ENCODE measurements at places on chromosomes 5 and 9.

GRCh38 chr5:96031180-96031579 is 69.5 kb upstream of the ELL2 start:
- DNase-seq: no peak

- no peak for DNase-seq
These were observed 242.0 kb upstream of the TRPM3 start for GRCh38 chr9:71363286-71363961.

DNA sequence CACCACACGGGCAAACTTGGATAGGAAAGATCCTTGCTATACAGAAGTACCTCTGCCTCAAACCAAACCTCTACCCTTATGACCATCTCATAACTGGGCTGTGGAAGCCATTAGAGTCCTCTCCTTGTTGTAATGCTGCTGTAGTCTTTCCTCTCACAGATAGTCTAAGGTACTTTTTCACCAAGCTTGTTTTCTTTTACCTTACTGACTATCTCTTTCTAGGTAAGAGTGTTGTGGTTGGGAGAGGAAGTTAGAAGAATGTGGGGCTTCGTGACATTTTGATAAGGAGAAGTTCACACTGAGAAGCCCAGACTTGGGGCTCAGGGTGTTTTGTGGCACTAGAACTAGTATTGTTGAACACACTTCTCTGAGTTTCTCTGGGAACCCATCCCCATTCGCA is 8.9 kb downstream of the CFAP95 start:
- DNase-seq: no peak

DNA sequence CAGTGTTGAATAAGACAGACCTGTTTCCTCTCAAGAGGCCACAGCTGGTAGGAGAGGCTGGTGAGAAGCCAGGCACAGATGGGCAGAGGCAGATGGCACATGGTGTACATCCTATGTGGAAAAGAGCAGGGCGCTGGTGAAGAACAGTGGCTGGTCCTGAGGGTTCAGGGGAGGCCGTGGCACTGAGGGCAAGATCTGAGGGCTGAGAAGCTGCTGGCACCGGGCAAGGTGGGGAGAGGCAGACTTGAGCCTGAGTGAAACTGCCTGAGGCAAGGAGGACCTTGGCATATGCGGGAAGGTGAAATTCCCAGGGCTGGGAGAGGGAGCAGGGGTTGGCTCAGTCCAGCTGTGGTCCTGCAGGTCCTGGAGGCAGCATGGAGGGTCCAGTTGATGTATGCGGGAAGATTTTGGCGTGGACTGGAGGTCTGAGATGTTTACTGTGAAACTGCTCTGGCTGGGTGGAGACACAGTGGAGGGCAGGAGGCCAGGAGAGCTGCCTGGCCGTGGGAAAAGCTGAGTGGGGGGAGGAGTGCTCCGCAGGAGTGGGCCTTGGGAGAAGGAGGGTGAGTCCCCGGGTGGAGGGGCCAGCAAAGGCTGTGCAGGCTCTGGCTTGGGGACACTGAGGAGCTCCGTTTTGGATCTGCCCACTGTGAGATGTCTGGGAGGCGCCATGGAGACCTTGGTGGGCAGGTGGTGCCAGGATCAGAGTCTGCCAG is 2.6 kb downstream of the MAN1B1 start:
- no peak for DNase-seq

GRCh38 chr5:127686424-127686823 is 16.8 kb upstream of the CCDC192 start:
- no peak for DNase-seq

DNA sequence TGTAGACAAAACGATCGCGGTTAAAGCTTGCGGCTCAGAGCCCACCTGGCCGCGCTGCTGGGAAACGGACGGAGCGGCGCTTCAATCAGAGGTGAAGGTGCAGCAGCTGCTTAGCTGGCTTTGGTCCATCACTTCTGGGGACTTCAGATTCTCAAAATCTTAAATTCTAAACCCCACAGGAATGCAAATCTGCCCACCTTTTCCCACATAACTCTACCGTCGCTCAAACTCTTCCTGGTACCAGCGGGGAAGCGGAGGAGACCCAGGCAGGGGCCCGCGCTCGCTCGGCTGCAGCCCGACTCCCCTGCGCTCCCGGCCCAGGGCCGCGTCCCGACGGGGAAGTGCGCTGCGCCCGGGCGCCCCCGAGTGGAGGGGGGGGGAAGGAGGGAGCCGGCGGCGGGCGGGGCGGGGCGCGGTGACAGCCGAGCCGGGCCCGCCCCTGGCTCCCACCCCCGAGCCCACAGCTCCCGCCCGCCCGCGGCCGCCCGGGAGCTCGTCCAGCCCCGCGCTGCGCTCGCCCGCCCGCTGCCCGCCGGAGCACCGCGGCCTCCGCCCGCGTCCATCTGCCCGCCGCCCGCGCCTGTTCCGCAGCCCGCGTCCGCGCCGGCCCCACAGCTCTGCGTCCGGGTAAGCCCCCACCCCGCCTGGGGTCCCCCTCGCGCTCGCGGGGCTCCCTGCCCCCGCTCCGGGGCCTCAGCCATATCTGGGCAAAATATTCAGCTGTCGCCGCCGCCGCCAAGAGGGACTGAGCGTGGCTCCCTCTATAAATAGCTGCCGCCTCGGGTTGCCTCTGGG is at the start of gene TMOD1:
TMOD1 (plus strand) TSS at position 490 of the 795 bp plus-strand sequence. CDS start 22,523 bp downstream, outside the sequence.
- peak; percentile 53 for DNase-seq

DNA sequence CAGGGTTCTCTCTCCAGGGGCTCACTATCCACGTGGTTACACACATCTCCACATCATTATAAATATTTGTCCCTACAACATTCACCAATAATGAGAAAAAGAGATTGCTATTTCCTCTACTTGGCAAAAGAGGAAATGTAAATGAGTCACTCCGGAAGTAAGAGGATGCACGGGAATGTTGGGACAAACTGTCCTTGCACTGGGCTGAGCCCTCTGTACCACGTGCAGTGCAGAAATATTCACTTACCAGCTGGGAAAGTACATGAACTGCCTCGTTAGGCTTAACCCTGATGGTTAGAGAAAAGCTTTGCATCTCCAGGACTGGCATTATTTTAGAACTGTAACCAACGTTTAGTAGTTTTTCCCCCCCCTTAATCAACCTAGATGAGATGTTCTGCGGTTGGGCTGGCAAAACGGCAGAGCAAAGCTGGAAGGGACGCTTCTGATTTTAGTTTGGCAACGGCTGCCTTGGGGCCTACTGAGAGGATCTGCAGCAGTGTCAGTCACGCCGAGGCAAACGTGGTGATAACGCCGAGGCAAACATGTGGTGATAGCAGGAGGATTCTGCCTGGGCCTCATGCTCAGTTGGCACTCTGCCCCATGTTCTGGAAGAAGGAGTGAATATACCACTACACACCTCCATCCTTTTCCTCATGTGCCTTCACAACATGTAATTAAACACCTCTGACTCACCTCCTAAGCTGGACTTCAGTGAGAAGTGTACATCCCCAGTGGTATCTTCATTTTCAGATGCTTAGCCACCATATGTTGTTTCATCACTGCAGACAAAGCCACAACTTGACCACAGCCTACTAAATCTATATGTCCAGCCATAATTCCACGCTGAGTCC is 661.4 kb upstream of the KLF4 start:
- no peak for DNase-seq

- DNase-seq: no peak
These were observed 32.1 kb downstream of the TARS1 start for GRCh38 chr5:33472805-33473409.

DNA sequence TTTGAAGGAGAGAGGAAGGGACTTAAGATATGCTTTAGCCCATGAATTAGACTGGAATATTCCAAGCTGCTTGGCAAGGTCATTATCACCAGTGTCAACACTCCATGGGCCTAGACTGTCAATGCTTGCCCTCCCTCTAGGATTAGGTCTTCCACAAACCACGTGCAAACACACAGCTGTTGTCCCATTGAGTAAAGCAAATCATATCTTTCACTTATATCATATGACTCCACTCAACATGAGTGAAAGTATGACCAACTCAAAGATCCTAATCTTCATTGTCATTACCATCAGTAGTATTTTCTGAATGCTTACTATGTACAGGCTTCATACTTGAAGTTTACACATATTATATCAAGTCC is 57.0 kb upstream of the GRAMD2B start:
- DNase-seq: no peak

GRCh38 chr5:180230017-180230416 is 21.0 kb upstream of the RASGEF1C start:
- DNase-seq: no peak

DNA sequence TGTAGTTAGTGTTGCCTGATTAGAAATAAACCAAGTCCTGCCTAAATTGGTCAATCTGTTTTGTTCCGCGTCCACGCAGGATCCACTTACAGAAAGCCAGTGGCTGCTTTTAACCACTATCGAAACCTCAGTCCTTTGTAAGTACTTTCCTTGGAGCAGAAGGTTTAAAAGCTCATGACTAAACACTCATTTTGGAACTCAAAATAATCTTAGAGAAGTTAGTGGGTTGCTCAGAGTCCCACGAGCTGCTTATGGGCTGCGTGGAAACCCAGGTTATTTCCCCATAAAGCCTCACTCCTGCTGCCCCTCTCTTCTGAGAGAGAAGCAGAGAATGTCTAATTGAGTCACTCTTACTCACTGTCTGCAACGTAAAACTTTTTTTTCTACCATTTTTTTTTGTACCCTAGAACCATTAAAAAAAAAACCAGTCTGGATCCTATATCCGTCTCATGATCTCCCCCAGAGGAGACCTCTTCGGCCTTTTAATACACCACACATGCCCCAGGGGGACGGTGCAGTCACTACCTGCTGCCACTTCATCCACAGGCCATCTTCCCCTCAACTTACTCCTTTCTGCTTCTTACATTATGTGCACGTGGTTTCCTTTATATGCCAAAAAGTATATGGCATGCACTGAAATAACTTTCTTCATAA is 7.6 kb downstream of the BASP1 start:
- DNase-seq: no peak

DNA sequence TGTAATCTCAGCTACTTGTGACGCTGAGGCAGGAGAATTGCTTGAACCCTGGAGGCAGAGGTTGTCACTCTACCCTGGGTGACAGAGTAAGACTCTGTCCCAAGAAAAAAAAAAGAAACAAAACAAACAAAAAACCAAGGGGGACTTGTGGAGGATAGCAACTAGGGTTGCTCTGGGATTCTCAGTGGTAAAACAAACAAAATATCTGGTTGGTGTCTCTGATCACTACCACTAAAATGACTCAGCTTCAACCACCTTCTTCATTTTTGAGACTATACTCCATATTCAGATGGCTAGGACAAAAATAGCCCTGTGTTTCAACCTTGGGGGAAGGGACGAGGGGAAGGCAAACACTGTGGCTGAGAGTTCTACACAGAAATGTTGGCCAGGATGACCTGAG is 110.3 kb downstream of the ARRDC3 start:
- no peak for DNase-seq

GRCh38 chr9:113927277-113927676 is 51.2 kb downstream of the ZNF618 start:
- DNase-seq: no peak

DNA sequence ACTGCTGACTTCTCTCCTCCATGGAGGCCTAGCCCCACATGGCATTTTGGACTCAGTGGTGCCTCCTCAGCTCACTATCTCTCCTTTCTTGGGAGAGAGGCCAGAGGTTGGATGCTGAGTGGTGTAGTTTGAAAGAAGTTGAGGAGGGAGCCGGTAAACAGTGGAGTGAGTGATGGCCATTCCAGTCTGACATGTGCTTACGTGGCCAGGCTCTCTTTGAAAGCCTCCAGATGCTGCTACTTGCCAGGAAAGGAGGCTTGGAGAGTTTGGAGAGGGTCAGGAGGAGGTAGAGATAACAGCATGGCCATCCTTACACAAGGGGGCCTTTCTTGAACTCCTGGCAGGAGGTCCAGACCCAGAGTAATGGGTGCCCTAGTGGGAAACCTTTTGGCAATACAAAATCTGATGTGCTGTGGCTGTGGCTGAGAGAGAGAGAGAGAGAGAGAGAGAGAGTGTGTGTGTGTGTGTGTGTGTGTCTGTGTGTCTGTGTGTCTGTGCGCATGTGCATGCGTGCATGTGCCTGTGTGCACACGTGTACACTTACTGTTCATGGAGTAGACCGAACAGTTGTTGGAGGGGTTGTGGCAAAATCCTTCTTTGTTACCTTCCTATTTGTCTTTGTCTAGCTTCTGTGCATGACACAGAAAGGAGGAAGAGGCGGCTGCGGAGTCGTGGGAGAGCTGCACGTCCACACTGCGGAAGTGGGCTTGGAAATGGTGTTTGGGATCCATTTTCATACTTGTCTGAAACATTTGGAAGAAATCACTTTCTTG is 37.8 kb downstream of the RALGPS1 start:
- DNase-seq: no peak

DNA sequence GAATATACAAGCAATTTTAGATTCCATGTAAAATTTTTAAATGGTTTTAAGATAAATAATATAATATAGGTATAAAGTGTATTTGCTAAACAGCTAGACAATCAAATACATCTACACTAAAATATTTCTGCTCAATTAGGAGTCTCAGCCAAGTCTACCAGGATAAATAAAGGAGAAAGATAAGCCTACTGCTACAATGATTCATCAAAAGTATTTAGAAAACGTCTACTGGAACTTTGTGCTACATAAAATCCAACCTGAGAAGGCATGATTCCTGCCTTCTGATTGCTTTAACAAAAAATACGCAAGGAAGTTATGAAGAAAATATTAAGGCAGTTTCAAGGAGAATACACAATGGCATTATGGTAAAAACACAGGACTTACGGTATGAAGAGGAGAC is 570.6 kb downstream of the EFNA5 start:
- no peak for DNase-seq

- no peak for DNase-seq
These were observed 15.0 kb upstream of the CEP120 start for GRCh38 chr5:123438244-123438643.

DNA sequence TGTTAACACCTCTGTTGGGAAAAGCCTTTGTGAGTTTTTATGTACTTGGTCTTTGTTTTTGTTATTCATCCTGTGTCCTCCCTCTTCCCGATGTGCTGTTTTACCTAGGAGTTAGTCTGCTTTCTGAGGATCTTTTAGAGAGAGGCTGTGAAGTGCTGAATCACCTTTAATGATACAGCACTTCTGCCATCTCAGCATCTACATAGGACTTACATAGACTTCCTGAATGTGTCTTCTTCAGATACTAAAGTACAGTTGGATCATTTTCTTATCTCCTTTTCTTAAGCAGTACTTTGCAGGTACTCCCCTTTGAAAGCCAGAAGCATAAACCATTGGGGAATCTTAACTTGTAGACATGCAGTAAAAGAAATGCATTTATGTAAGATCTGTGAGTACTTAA is 31.5 kb downstream of the OTULIN start:
- no peak for DNase-seq

DNA sequence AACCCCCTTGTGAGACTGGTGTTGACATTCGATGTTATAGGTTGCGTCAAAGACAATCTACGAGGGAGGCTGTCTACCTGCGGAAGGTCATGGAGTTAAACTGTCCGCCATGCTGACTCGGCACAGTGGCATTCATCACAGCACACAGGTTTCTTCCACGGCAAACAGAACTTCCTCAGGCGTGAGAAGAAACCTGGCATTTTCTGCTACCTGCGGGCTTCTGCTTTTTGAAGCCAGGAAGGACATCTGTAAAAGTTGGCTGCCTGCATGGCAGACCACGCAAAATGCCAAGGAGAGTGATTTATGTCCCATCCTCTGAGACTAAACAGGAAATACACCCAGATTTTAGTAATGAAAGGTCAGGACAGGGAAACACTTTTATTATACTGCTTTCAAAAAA is 809.8 kb upstream of the NUDT12 start:
- DNase-seq: no peak

- DNase-seq: no peak
These were observed 130.2 kb downstream of the MAN2A1 start for GRCh38 chr5:109819878-109820277.

Measured in stimulated activated CD4-positive, alpha-beta T cell treated with anti-CD3 and anti-CD28 coated beads, Interleukin-4, amount 100 ng/mL, for 1 hour (primary cell).